HepG2 (cell line): ENCODE measurements at places on chromosomes 1 and 21. TPM values are rescaled to one million over a fixed set of nuclear protein-coding genes. Genes with fewer than 3 reads are reported as not detected.

Gene CORT
- 0.62 TPM in 1 of 2 replicates, not detected in the other for total RNA-seq

Gene CD52
- not detected in 2 replicates for total RNA-seq

Gene FLG2
- total RNA-seq, result not detected in 2 replicates

DNA sequence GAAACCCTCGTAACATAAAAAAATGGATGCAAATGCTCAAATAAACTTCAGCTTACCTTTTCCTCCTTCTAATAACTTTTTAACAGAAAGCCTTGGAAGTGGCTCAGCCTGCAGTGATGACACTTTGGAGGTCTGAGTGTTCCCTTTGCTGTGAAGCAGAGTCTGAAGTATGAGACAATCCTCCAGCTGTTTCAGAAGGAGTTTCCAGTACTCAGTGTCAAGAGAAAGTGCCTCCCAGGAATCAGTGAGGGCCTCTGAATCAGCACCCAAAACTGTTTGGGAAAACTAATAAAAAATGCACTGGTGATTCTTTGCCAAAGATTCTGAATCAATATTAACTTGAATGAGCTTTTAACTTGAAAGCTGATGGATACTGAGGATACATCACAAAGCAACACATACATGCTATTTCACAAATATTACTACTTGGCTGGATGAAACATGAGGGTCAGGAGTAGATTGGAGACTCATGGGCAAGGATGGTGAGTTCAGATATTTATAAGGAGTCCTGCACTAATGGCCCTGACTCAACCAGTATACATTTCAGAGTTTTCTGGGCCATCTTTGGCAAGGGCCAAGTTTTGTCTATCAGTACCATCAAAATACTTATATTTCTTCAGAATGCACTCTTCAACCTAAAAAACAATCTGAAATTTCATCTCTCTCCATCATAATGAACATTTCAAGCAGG, 77.0 kb downstream of the IARS2 start:
- no peak for DNase-seq

DNA sequence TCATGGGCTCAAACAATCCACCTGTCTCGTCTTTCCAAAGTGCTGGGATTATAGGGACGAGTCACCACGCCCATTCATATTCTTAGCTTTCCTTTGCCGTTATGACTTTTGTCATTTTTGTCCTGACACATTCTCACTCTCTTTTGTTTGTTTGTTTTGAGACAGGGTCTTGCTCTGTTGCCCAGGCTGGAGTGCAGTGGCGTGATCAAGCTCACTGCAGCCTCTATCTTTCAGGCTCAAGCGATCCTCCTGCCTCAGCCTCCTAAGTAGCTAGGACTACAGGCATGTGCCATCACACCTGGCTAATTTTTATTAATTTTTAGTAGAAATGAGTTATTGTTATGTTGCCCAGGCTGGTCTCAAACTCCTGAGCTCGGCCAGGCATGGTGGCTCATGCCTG, 11.8 kb upstream of the MED18 start:
- no peak for DNase-seq

Gene EVA1C
- 0.29 TPM in 1 of 2 replicates, not detected in the other for total RNA-seq

- DNase-seq, result no peak
These were observed 196.5 kb upstream of the POU3F1 start for GRCh38 chr1:38243106-38243505.
